A172 (cell line): ENCODE measurements at places on chromosomes 6 and 20.
A peak's percentile ranks its signal among the peaks of the same experiment; 100 is the strongest.

- no peak for DNase-seq
Measured at GRCh38 chr20:46222521-46223007, 85.7 kb downstream of the CDH22 start.

- no peak for DNase-seq
Measured at GRCh38 chr6:157035546-157035945, 258.4 kb downstream of the ARID1B start.

- peak; percentile 63 for DNase-seq
Measured at GRCh38 chr20:56987986-56988385, 278.5 kb downstream of the BMP7 start.

- DNase-seq: no peak
Measured at GRCh38 chr20:61123751-61124368, 128.2 kb upstream of the CDH4 start.

- no peak for DNase-seq
Measured at GRCh38 chr6:1310628-1311399, 1.1 kb upstream of the FOXQ1 start.
